ENCODE measurements at places on chromosomes 6 and 20. TPM values are rescaled to one million over a fixed set of nuclear protein-coding genes. Genes with fewer than 3 reads are reported as not detected.

Gene SPAG4
- 17.6 TPM for total RNA-seq

Gene IL17A
- total RNA-seq: not detected

Gene PSORS1C2
- total RNA-seq: not detected

Gene RRAGD
- 27.8 TPM for total RNA-seq

Gene HS3ST5
- total RNA-seq: 0.05 TPM

Gene CYP39A1
- 0.72 TPM for total RNA-seq

Gene PIGT
- 108 TPM for total RNA-seq

Gene CST7
- total RNA-seq: not detected

Gene KCNK17
- total RNA-seq: not detected

Gene PGC
- total RNA-seq: 0.18 TPM

Gene WFDC12
- total RNA-seq: not detected

Gene NELFCD
- total RNA-seq: 108 TPM

Gene KCNS1
- not detected for total RNA-seq

Gene TFAP2D
- total RNA-seq: not detected

Gene PRND
- not detected for total RNA-seq

Gene DNAH8
- total RNA-seq: not detected

Gene DDAH2
- total RNA-seq: 104 TPM

Gene GNMT
- total RNA-seq: 0.72 TPM

Gene ANKRD66
- total RNA-seq: not detected

Gene OR12D3
- total RNA-seq: not detected

Gene POU3F2
- total RNA-seq: not detected

Gene WRNIP1
- 69.1 TPM for total RNA-seq

Gene PRPH2
- not detected for total RNA-seq

Gene RAB44
- total RNA-seq: not detected

Gene NMBR
- total RNA-seq: not detected

Gene NDRG3
- total RNA-seq: 36.0 TPM

Gene COL21A1
- 3.3 TPM for total RNA-seq

Gene TOMM34
- 30.6 TPM for total RNA-seq

Gene LY86
- total RNA-seq: not detected

Gene NOTCH4
- total RNA-seq: 2.0 TPM

Gene FAM184A
- total RNA-seq: 8.7 TPM

Gene TNFRSF6B
- total RNA-seq: not detected

Gene OR2H2
- total RNA-seq: not detected

All from Panc1 (cell line).